ENCODE measurements at places on chromosomes 16 and 17.

DNA sequence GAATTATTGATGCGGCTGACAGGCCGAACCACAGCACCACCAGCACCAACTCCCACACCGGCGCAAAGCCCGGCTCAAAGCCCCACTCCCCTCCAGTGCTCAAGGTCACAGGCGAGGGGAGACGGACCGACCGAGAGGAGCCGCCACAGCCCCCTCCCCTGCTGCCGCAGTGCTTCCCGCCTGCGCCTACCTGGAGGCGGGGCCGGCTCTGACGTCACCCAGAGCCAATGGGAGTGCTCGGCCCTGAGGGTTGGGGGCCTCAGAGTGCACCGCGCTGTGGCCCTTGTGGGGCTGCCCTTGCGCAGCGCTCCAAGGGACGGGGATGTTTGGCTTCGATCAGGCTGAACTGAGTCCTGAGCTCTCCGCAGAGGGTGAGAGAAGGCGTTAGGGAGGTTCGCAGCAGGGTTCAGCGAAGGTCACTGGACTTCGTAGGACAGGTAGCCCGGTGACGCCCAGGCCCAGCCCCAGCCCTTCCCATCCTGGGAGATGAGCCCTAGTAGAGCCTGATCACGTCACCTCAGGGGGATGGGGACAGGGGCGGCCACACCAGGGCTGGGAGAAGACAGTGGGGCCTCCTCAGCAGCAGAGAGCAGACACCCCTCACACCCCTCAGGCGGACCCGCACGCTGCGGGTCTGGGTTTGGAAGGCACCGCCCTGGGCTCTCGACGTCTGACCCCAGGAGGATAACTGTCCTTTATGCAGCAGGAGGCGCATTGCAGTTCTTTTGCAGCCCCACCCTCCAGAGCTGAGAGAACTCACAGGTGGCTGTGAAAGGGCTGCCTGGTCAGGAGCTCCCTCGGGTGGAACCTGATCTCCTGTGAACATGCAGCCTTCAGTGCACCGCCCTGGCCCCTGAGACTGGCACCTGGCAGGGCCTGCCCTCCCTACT lies 1.5 kb downstream of the NDRG4 start:
- no peak for DNase-seq

GRCh38 chr16:16096121-16096857 lies 127.0 kb downstream of the ABCC6 start:
- no peak for DNase-seq

DNA sequence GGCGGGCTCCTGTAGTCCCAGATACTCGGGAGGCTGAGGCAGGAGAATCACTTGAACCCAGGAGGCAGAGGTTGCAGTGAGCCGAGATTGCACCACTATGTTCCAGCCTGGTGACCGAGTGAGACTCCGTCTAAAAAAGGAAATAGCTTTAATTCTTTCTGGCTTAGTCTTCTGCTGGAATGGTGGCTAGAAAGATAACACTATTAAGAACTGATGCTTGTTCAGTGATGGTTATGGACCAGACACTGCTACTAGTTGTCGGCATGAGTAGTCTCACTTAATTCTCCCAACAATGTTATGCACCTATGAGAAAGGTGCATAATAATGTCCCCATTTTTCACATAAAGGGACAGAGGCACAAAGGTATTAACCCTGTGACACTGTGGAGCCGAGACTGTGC lies 188.7 kb downstream of the HS3ST3A1 start:
- DNase-seq, result no peak

- no peak for DNase-seq
Observed at GRCh38 chr16:9854675-9855074, 327.6 kb downstream of the GRIN2A start.

GRCh38 chr17:76452127-76452659 lies 759 bp downstream of the UBE2O start:
- DNase-seq, result no peak

DNA sequence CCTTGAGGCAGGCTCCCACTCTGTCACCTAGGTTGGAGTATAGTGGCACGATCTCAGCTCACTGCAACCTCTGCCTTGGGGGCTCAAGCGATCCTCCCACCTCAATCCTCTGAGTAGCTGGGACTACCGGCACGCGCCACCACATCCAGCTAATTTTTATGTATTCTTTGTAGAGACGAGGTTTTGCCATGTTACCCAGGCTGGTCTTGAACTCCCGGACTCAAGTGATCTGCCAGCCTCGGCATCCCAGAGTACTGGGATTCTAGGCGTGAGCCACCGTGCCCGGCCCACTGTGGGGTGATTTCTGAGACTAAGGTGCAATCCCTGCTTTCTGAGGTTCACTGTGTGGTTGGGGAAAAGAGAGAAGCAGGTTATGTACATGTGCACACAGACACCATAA lies 12.0 kb upstream of the SLC12A3 start:
- no peak for DNase-seq

DNA sequence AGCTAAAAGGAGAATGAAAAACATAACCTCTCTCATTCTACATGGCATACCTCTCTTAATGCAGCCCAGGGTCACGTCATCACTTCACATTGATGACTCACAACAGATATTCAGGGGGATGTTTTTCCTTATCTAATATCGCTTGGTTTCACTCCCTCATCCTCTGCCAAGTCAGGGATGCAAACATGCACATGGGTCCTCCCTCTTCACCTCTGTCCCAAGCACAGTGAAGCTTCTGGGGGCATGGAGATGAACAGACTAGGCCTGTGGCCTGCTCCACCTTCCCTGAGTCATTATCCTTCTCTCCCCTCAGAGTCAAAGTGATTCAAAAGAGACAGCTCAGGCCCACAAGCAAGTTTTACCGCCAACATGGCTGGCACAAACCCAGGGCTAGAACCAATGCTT lies 2.3 kb upstream of the MT2A start:
- no peak for DNase-seq

- DNase-seq, result no peak
Observed at GRCh38 chr16:23742766-23743165, 12.1 kb upstream of the CHP2 start.

Data from activated CD4-positive, CD25-positive, alpha-beta regulatory T cell (primary cell).